ENCODE measurements at places on chromosomes 1 and 21.

DNA sequence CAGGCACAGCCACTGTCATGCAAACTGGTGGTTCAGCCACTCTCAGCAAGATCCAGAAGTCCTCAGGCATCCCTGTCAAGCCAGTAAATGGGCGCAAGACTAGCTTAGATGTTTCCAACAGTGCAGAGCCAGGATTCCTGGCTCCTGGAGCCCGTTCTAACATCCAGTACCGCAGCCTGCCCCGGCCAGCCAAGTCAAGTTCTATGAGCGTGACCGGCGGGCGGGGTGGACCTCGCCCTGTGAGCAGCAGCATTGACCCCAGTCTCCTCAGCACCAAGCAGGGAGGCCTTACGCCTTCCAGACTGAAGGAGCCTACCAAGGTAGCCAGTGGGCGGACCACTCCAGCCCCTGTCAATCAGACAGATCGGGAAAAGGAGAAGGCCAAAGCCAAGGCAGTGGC lies 46.6 kb upstream of the IPO9 start:
- no peak for DNase-seq

GRCh38 chr1:202275061-202275770 lies 66.5 kb downstream of the UBE2T start:
- no peak for DNase-seq

- no peak for DNase-seq
These were observed 26.4 kb downstream of the QSOX1 start for GRCh38 chr1:180181048-180181447.

- DNase-seq, result no peak
These were observed 16.9 kb upstream of the RAB3B start for GRCh38 chr1:52007215-52008002.

GRCh38 chr21:37555672-37556261 lies 189.2 kb downstream of the DYRK1A start:
- no peak for DNase-seq

DNA sequence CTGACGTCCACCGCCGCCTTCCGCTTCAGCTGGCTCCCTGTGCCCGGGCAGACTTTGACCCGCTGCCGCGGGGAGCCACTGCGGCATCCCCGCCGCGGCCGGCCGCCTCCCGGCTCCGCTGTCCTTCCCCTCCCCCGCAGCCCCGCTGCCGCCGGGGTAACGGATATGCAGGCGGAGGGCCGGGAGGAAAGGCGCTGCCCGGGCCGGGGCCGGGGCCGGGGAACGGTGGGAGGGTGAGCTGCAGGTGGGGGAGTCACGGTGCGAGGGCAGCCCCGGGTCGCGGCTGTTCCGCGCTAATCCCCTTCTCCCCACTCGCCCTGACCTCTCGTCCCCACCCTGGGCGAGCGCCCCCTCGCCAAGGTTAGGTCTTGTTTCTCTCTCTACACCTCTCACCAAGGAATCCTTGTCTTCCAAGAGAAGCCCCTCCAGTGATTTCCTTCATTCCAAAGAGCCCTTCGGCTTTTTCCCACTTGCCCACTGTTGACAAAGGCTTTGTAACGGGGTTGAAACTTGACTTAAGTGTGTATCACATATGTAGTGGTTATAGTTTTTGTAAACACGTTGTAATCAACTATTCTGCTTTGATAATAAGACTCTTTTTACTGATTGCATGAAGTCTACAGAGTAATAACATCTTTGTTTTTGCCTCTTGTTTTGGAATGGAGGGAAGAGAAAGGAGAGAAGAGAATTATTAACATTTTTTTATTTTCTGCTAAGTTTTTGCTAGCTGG lies 669 bp downstream of the XPR1 start:
- DNase-seq, result peak; percentile 45

DNA sequence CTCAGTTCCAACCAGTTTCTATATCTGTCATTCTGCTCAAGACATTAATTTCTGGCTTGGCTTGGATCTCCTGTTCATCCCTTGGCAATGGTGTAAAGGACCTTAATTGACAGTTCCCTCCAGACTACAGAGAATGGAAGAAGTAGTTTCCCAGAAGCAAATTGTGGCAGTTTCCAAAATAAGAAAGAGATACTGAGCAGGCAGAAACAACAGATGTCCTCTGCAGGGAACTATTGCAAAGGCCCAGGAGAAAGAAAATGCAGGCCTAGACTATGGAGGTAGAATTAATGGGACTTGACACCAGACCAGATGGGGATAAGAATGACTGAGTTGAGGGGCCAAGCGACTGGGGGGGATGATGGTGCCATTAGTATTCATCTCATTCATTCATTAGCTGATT lies 6.1 kb upstream of the AK2 start:
- DNase-seq, result no peak

DNA sequence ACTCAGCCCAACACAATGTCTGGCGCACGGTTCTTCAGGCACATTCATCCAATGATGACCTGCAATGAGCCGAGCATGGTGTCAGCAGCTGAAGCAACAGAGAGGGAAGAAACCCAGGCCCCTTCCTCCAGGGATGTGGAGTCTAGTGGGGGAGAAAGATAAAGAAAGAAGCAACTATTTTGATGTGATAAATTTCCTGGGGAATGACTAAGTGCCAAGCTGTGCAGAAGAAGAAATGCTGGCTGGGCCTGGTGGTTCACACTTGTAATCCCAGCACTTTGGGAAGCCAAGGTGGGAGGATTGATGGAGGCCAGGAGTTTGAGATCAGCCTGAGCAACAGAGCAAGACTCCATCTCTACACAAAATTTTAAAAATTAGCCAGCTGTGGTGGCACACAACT lies 561.8 kb downstream of the KIF26B start:
- DNase-seq, result no peak

GRCh38 chr1:28893403-28894102 lies 20.8 kb upstream of the EPB41 start:
- DNase-seq, result no peak
